ENCODE measurements at places on chromosomes 5 and 9. TPM values are rescaled to one million over a fixed set of nuclear protein-coding genes. Genes with fewer than 3 reads are reported as not detected.

STPG3 gene
- total RNA-seq = 0.26 TPM

TMOD1 gene
- total RNA-seq = 1.4 TPM

DMRT3 gene
- not detected for total RNA-seq

PCDHGA1 gene
- total RNA-seq = 0.92 TPM

FAM221B gene
- not detected for total RNA-seq

CSF1R gene
- 0.05 TPM for total RNA-seq

CCL27 gene
- total RNA-seq = 0.95 TPM

BHMT gene
- total RNA-seq = not detected
